ENCODE measurements at places on chromosomes 3 and 15.

GRCh38 chr3:190173426-190173825 lies 52.7 kb upstream of the P3H2 start:
- DNase-seq, result no peak

DNA sequence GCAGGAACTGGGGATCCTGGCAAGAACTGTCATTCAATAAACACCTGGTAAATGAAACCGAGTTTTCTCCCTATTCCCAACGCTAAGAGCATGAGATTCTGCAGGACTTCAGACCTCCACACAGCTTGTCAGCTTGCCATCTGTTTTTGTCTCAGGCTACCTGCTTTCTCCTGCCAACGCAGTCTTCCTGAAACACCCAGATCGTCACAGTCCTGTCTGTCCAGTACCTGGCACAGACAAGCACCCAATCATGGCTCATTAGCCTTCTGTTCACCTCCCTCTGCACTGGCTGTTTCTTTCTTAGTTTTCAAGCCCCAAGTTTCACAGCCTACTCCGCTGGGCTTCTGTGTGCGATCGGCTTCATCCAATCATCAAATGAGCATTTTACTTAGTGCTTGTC lies 5.0 kb downstream of the SLC12A8 start:
- no peak for DNase-seq

DNA sequence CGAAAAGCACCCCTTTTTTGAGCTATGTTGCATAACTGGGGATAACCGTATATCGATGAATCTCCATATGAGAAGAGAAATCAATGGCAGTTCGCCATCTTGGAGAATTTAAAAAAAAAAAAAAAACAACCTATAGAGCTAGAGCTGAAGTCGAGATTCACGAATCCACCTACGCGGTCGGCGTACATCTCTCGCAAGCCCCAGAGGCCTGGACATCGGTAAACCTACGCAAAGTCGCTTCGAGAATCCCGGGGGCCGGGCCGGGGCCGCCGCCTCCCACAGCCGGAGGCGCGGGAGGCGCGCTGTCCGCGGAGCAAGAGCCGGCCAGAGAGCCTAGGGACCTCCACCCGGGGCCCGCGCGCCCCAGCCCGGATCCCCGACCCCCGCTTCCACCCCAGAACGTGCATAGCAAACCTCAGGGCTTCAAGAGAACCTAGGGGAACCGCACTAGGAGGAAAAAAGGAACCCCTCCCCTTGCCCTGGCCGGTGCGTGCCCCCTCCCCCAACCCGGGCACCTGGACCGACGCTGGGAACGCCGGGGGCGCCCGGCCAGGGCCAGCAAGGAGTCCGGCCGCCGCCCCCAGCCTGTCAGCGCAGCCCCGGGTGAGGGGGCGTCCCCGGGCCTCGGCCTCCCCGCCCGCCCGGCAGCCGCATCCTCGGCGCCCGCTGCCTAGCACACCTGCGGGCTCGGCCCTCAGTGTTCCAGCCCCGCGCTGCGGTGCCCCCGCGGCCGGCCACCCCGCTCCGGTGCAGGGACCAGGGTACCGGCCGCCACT lies 567 bp downstream of the PFN2 start:
- peak; percentile 16 for DNase-seq

GRCh38 chr15:90165157-90165556 lies 36.0 kb upstream of the SEMA4B start:
- no peak for DNase-seq

DNA sequence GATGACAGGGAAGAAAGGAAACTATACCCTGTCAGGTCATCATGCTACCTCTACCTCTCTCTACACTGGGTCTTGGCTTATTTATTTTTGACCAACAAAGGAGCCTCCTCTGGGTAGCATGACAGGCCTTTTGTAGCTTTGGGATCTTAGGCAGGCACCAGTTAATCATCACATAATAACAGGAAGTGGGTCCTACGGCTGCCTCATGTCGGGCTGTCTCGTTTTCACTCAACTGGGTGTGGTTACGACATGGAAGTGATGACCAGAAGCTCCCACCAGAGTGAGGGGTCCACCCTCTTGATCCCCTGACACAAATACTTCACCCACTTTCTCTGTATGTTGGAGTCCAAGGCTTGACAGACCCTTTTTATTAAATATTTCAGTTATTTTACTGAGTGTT lies 105.3 kb downstream of the CD47 start:
- DNase-seq, result no peak

- DNase-seq, result no peak
Measured at GRCh38 chr3:166451997-166452396, 614.8 kb upstream of the BCHE start.

GRCh38 chr3:130963878-130964277 lies 62.7 kb downstream of the ASTE1 start:
- DNase-seq, result no peak

GRCh38 chr15:97023488-97023844 lies 693.0 kb downstream of the NR2F2 start:
- no peak for DNase-seq

- no peak for DNase-seq
Measured at GRCh38 chr15:94174399-94174802, 57.0 kb upstream of the MCTP2 start.

DNA sequence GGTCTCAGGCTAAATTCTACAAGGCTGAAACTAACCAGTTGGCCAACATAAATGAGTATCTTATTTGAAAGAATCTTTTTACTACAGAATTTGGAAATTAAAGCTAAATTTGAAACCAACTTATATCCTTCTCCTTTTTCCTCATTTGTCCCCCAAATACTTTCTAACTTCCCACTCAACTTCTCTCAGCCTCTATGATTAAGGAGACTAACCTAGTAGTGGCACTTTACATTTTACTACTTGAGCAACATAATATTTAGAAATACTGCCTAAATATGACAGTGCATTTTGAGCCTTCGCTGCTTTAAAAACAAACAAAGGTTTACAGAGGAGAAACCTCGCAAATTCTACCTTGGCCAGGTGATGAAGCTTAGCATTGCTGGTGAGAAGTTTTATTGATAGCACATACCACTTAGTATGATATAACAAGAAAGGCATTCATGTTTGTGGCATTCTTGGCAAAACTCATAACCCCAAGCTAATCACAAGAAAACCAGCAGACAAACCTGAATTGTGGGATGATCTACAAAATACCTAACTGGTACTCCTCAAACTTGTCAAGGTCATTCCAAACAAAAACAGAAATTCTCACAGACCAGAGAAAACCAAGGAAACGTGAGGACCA lies 432.1 kb upstream of the CFAP20DC start:
- DNase-seq, result no peak

GRCh38 chr3:105927741-105928140 lies 58.9 kb upstream of the CBLB start:
- DNase-seq, result no peak

- DNase-seq, result no peak
Measured at GRCh38 chr3:158452334-158452733, 118.7 kb upstream of the MLF1 start.

DNA sequence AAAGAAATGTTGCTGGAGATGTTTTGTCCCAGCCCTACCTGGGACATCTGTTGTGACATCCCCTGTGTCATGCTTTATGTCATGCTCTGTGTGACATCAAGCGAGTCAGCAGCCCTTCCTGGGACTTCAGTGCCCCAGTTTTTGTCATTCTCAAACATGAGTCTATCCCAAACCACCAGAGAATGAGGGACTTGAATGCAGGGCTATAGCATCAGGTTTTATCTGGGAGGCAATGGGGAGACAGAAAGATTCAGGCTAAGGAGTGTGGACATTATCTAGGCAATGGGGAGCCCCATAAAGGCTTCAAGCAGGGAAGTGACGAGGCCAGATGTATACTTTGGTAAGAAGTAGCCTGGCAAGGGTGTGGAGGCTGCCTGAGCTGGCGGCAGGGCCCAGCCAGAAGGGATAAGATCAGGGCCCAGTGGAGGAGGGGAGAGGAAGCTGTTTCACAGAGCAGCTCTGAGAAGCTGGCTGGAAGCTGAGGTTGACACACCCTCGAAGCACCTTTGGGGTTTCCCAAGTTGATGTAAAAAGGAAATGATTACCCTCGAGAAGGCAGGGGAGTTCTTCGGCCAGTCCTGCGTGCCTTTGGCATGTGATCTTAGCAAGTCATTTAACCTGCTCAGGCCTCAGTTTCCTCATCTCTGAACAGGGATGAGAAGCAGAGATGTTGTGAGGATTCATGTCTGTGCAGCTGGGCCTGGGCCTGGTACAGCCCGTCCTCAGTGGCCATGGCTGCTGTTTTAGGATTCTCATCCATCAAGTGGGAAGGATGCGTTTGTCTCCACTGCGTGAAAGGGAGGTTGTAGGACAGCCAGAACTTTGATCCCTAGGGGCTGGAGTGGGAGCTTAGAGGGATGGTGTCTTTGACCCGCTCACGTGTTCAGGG lies 34.3 kb downstream of the IRAK2 start:
- no peak for DNase-seq

DNA sequence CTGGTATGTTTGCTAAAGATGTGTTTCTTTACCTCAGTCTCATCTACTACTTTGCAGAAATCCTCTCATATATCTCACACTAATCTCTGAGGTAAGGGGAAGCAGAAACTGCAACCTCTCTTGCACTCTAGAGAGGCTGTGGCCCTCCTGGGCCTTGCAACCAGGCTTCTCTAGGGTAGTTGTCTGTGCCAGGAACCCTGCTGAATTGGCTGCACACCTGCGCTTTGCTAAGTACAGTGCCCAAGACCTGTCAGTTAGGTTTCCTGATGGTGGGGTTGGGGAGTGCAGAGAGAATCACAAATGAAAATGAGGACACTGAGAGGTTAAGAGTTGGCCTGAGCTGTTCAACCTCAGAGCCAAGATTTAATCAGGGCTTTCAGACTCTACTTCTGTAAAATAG lies 117.2 kb upstream of the PLXNA1 start:
- no peak for DNase-seq

DNA sequence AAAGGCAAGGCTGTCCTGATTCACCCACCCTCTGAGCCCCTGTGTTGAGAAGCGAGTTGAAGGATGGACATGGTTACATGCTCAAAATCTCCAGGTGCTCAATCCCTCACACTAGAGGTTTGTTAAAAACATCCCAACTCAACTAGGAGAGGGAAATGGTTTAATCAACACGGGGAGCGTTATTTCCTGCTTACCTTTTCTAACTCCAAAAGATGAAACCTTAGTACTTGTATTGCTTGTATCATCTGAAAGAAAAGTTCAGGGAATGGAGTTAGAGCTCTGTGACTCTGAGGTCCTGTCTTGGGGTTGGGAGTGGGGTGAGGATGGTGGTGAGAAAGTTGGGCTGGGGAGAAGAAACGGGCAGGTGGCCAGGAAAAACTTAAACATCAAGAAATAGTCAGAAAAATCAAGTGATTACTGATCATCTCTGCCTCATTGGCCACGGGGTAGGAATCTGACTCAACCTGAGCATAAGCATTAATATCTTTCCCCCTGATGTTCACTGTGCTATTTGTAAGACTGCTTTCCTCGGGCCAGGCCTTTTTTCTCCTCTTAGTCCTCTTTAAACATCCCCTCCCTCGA lies 5.9 kb downstream of the MEIS2 start:
- DNase-seq, result no peak

DNA sequence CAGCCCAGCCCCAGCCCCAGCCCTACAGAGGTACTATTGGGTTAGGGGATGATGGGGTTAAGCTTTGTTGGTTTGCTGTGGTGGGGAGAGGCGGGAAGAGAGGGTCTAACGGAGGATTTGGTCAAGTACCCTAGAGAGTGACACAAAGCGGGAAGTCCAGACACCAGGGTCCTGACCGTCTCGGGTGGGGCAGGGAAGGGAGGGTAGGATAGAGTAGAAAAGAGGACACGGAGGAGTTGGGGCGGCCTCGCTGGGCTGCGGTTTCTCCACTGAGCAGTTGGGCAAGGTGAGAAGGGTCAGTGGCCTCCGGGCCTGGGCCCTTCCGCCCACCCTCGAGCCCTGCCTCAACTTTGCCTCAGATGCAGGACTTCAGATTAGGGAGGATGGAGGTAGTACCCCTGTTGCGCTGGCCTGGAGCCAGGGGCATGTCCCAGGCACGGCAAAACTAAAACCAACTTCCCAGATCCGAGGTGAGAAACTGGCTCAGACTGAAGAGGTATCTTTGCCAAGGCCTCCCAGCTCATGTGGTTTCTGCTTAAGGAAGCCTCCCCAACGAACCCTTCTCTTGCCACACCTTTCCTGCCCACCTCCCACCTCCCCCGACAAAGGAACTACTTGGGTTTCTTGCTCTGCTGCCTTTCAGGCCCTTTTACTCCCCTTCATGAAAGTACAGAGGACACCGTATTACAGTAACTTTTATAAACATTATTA lies 551 bp downstream of the PML start:
- no peak for DNase-seq

DNA sequence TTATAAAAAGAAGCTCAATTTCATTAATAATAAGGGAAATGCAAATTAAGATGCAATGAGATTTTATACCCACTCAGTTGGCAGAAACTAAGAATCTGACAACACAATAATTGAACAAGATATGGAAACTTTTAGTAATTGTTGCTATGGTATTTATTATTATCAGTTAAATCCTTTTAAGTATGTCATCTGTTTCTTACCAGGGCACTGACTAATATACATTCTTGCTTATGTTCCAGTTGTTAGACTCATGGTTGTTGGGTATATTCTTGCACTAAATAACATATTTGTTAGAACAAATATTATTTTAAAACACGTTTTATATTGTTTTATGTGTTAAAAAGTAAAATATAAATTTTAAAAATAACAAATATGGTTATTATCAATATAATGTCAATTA lies 690.3 kb downstream of the MECOM start:
- no peak for DNase-seq

- DNase-seq, result no peak
Measured at GRCh38 chr3:170002231-170002630, 35.6 kb upstream of the GPR160 start.

DNA sequence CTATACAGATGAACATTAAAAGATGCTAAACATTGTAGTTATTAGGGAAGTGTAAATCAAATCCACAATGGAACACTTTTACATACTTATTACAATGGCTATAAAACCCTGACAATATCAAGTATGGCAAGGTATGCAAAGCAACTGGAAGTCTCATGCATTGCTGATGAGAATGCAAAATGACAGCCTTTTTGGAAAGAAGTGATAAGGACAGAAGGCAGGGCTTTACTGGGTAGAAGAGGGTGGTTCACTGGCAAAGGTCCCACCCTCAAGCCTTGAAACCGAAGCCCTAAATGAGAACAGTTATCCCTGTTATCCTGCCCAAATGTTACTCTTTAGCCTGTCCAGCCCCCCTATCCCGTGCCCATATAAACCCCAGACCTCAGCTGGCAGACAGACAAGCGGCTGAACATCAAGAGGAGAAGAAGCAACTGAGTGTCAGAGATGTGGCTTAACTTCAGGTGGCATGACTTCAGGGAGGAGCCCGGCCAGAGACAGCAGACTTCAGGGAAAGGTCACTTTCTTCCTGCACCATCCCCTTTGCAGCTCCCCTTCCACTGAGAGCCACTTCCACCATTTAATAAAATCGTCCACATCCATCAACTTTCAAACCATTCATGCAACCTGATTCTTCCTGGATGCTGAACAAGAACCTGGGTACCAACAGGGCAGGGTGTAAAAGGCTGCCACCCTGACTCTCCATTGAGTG lies 732 bp upstream of the GCSAM start:
- DNase-seq, result no peak

DNA sequence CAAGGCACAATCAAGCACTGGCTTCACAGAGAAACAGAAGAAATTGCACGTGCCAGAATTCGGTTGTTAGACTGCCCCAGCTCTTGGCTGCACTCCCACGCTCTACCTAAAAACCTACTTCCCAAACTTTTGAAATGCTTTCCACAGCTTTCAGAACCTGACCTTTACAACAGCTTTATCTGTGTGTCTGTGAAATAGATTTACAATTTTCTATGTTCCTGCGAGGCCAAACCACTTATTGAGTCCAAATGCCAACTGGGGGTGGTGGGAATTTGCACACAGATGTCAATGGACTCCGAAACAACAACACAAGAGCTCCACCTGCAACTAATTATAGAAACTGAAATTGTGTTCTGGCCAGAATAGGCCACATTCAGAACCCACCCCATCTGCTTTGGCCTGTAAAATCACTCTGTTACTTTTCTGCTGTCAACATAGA lies 44.6 kb downstream of the ERC2 start:
- DNase-seq, result no peak

All from activated naive CD8-positive, alpha-beta T cell treated with anti-CD3 and anti-CD28 coated beads, Interleukin-2, amount 50 U/mL, for 16 hours (primary cell).